ENCODE measurements at places on chromosomes 1 and 21. TPM values are rescaled to one million over a fixed set of nuclear protein-coding genes. Genes with fewer than 3 reads are reported as not detected.

Gene CD53
- polyA plus RNA-seq: 11.0 TPM

Gene ARHGEF16
- 8.7 TPM for polyA plus RNA-seq

Gene TTC34
- polyA plus RNA-seq: 0.67 TPM

Gene A3GALT2
- not detected for polyA plus RNA-seq

Gene SPRR2A
- polyA plus RNA-seq: not detected
